ENCODE measurements at places on chromosomes 3 and 15.

DNA sequence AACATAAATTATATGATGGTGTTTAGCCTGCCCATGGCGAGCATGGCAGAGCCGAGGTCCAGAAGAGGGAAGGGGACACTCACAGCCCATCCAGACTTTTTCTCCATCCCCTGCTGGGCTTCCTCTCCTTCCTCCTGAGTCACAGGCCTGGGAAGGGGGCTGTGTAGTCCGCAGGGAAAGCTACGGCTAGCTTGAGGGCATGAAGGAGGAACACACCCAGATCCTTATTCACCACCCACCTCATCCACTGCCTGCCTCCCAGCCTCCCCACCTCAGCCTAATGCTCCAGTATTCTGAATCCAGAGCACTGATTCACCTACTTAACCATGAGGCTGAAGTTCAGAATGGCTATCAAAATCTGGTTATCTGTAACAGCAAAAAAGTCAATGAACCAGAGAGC lies 97.8 kb downstream of the OXNAD1 start:
- no peak for DNase-seq

DNA sequence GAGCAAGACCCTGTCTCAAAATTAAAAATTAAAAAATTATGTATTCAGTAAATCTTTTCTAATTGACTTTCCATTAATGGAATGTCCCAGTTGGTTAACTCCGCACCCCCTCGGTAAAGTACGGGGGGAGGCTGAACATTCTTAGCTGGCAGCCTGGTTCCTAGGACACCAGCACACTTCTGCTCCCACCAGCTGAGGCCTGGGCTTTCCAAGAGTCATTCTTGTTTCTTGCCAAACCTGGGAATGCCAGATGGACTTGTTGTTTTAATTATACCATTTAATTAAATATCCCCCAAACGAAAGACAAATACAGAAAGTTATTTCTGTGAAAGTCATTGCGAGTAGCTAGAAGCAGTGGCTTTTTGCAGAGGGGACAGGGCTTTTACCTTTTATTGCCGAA lies 179.4 kb downstream of the VGLL4 start:
- peak; percentile 30 for DNase-seq

DNA sequence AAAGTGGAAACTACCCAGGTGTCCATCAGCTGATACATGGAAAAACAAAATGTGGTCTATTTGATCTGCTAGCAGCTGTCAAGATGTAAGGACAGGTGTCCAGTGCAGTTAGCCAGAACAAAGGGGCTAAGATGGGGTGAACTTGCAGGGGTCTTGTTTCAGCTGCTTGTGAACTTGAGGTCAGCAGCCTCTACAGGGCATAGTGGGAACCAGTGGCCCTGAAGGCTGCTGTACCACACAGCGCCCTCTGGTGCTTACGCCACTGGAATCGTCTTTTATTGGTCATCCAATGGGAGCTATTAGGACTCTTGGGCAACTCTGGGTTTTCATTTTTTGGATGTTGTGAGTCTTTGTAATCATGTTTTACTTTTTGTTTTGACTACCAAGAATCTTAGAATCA lies 62.2 kb upstream of the CTSH start:
- no peak for DNase-seq

DNA sequence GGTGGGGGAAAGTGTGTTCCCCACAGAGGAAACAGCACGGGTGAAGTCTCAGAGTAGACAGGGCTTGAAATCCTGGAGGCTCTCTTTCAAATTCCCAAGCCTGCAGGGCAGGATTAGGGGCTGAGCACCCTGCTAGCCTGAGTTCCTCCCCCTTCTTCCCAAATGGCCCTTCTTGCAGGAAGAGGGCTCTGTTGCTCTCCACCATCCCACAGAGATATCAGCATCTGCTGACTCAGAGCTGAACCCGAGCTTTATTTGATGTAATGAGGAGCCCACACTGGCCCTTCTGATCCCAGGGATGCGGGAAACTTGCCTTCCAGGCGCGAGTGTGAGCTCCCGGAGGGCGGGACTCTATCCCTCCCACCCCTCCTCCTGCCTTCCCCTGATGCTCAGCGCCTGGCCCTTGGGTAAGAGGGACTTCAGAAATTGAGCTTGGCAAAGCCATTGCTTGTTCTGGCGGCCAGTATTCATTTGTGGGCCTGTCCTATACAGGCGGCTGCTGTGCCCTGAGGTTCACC lies 1.4 kb upstream of the STRA6 start:
- no peak for DNase-seq

GRCh38 chr15:68699124-68699880 lies 120.5 kb downstream of the CORO2B start:
- DNase-seq, result no peak

DNA sequence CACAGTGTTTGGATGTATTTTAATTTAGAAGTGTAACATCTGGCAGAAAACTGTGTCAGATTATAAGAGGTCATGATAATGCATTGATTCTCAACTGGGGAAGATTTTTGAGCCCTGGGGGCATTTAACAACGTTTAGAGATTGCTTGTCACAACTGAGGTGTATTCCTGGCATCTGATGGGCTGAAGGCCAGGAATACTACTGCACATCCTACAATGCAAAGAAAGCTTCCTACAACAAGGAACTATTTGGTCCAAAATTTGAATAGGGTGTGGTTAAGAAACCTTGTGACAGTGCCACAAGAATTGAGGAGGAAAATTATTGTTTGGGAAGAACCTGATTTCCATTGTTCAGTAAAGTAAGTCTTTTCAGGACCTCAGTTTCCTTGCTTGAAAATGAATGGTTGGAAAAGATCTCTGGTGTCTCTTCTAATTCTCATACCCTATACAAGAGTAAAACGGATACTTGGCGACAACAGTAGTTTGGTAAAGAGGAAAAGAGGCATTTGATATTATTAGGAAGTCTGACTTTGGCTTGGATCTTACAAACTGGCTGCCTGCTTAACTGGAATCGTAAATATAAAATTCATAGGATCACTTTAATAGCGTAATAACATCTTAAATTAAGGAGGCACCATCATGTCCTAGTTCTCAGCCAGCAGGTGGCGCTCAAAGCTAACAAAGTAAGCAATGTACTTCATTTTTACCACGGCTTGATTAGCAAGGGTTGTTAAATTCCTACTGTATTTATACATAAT lies 4.3 kb downstream of the DAZL start:
- DNase-seq, result peak; percentile 66

DNA sequence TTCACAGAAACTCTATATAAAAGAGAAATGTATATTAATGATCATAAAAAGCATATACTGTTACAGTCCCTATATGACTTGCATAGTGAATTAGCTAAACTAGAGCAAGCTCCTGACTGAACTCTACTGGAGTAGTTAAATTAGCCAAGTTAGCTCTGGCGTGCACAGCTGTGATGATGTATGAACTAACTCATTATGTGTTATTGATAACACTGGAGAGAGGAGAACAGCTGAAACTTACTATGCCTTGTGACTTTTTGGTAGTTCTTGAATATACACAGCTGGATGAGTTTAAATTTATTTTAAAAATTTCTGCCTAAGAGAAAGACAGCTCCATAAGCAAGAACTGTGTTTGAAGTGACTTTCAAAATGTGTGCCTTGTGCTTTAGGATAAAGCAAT lies 8.1 kb downstream of the TIPARP start:
- no peak for DNase-seq

DNA sequence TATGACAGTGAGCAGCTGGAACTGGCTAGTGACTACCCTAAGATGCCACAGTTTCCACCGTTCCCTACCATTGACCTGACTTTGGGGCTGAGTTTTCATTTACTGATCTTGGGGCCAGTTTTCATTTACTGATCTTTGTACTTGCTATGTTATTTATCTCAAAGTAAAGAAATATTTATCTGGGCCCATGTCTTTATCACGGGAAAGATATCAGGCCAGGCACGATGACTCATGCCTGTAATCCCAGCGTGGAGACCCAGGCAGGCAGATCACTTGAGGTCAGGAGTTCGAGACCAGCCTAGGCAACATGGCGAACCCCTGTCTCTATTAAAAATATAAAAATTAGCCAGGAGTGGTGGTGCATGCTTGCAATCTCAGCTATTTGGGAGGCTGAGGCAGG lies 83.5 kb downstream of the EOMES start:
- no peak for DNase-seq

DNA sequence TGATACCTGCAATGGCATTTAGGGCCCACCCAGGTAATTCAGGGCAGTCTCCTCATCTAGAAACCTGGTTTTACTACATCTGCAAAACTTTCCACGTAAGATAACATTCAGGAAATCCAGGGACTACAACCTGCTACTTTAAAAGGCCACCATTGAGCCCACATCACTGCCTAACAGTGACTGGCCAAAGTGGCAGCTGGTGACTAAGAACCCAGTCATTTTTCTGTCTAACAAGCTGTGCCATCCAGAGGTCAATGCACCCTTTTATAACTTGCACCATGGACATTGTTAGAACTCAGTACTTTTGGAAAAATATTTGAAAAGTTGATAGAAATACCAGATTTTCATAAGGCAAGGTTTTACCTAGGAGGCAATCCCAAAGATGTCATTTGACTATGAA lies 492.4 kb downstream of the OTOL1 start:
- no peak for DNase-seq
